ENCODE measurements at places on chromosomes 1 and 21. TPM values are rescaled to one million over a fixed set of nuclear protein-coding genes. Genes with fewer than 3 reads are reported as not detected.

TFF1 gene
- not detected for total RNA-seq

SYNC gene
- total RNA-seq, result 19.5 TPM

WNT4 gene
- 0.18 TPM for total RNA-seq

PPM1J gene
- 6.9 TPM for total RNA-seq

ARTN gene
- total RNA-seq, result not detected

LRRC3 gene
- total RNA-seq, result 0.29 TPM

DRAXIN gene
- total RNA-seq, result not detected

KCNJ6 gene
- not detected for total RNA-seq

ANGPTL1 gene
- total RNA-seq, result 6.9 TPM

A3GALT2 gene
- not detected for total RNA-seq

TPTE gene
- total RNA-seq, result not detected

FOXD3 gene
- total RNA-seq, result not detected

TNFRSF8 gene
- 4.0 TPM for total RNA-seq

SCNM1 gene
- 29.1 TPM for total RNA-seq

TNFRSF9 gene
- total RNA-seq, result 1.7 TPM

UBL4B gene
- not detected for total RNA-seq

UBE2J2 gene
- 40.1 TPM for total RNA-seq

LEFTY2 gene
- total RNA-seq, result not detected

CADM3 gene
- not detected for total RNA-seq

WDR26 gene
- total RNA-seq, result 33.8 TPM

IPO13 gene
- total RNA-seq, result 26.2 TPM

CNTN2 gene
- total RNA-seq, result not detected

Measured in myometrial cell (primary cell).